Stimulated activated CD4-positive, alpha-beta T cell treated with anti-CD3 and anti-CD28 coated beads, TNF-alpha, amount 100 ng/mL, for 4 hours (primary cell): ENCODE measurements at places on chromosomes 5 and 9.
A peak's percentile ranks its signal among the peaks of the same experiment; 100 is the strongest.

- DNase-seq = no peak
These were observed 6.4 kb upstream of the EXOC3 start for GRCh38 chr5:436641-436975.

DNA sequence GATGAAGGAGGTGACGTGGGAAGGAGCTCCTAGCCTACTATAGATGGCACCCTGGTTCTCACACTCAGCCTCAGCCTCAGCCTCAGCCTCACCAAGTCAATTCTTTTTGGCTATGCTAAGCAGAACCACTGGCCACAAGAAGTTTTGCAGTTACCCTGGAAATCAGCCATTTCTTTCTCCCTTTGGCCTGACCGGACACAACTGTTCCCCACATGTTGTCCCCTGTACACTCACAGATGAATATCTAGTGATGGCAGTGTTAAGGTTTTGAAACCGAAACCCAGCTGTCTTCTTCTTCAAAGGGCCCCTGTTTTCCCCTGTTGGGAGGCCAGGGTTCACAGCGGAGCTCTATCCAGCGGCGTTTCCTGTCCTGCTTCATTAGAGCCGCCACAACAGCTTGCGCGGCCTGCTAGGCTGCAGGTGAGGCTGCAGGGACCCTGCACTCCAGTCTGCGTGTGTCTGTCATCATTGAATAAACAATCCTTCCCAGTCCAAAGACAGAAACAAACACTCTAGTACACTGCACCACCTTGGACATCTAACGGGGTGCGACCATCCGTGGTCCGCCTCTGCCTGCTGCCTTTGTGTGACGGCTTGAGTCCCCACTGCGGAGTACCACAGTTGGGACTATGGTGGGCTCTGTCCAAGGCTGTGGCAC is 250.5 kb downstream of the DENND1A start:
- DNase-seq = no peak

- DNase-seq = no peak
These were observed 110.6 kb upstream of the ALDH1B1 start for GRCh38 chr9:38281917-38282316.

DNA sequence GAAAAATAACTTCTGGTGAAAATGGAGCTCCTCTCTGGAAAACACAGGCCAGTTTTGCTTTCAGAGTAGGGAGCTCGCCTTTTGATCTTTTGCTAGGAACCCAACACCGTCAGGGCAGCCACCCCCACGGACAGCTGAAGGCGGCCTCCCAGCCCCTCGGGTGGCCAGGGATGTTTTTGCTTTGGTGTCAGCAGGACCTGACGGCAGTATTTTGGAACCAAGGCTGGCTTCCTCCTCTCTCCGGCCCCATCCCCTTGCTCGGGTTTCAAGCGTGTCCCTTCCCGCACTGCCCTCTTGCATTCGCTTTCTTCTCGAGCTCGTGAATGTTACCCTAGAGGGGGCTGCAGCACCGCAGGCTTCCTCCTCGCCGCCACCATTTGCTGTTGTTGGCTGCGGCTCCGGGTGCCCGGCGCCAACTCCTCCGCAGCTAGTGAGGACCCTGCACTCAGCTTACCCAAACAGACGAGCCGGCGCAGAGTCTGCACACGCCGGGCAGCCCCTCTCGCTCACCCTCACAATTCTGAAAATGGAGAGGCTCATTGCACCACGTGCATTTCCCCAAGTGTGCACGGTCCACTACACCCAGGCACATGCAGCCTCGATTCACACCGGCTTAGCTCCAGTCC is 35.5 kb upstream of the ADAMTSL1 start:
- no peak for DNase-seq

DNA sequence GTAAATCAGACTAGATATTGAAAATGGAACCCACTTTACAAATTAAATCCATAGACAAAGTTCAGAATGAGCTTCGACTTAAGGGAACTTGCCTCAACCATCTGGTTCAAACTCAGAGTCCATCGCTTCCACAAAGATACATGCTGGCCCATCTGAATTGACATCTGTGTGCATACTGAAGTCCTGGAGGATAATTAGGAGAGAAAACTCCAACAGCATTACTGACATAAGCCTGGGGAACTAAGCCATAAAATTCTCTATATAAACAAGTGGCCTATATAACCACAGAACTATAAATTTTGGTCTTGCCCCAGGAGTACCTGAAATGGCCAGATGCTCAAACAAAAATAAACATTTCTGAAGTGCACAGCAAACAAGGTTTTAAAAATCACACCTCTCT is 94.4 kb downstream of the IZUMO3 start:
- DNase-seq = no peak

DNA sequence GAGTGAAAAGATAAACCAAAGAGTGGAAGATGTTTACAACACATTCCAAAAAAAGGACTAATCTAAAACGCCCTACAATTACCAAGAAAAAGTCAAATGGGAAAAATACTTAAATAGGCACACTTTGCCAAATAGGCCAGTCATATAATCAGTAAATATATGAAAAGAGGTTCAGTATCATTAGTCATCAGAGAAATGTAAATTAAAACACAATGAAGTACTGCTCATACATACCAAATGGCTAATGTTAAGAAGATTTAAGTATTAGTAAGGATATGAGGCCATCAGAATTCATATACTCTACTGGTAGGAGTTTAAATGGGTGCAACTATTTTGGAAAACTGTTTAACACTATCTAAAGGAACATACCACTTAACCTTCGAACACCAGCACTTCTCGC is 47.6 kb downstream of the ZDHHC21 start:
- no peak for DNase-seq

GRCh38 chr5:96854067-96854466 is 22.2 kb upstream of the ERAP2 start:
- DNase-seq = no peak

GRCh38 chr5:30960036-30960435 is 233.4 kb upstream of the CDH6 start:
- DNase-seq = no peak

- DNase-seq = no peak
These were observed 3.2 kb downstream of the ATOSB start for GRCh38 chr9:35112257-35113020.

DNA sequence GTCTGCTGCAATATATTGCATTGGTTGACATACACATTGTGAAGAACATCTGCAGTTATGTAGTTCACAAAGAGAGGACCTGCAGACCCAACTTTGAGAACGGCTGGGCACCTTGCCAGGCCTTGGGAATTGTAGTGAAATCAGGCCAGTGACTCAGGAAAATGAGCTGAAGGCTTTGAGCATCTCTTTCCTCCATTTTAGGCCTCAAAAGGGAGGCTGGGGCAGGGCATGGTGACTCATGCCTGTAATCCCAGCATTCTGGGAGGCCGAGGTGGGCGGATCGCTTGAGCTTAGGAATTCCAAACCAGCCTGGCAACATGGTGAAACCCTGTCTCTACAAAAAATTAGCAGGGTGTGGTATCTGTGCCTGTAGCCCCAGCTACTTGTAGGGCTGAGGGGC is 1.4 kb upstream of the IPPK start:
- no peak for DNase-seq

DNA sequence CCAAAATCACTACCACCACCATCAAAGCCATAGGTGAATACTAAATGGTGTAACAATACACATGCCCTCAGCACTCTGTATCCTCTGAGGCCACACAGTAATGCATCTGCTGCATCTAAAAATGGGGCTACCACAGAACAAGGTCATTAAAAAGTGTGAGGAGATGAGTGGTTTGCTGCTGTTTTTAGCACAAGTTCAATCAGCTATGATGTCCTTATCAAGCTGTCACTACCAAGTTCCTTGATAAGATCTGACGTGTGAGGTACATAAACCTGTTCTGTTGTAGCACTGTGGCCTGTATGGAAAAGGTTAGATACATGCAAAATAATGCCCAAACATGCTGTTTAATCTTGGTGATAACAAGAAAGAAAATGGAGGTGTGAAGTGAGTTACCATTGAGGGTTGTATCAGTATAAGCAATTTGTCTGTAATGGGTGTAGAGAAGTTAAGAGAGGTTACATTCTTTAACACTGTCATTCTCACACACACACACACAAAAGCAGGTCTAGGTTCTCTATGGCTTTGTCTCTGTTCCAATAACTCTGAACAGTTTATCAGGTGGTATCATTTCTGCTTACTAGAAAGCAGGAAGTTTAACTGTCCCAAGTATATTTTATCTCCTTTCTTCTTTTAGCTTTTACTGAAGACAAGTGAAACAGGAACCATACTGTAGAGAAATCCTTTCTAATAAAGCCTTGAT is 252.9 kb downstream of the CWC27 start:
- DNase-seq = no peak

DNA sequence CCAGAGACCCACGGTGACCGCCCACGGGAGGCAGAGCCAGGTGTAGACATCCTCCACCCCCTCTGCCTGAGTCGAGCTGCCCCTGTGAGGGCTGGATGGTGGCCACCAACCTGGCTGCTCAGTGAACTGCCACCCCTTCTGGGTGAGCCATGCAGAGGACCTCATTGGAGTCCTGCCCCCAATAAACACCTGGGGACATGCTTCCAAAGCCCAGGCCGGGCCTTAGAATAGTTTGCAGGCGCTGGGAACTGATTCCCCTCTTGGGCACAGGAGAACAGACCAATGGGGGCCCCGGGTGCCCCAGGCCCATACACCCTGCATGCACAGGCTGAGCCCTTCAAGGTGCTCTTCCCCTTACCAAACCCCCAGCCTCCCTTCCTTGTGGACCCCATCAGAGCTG is 38.1 kb upstream of the GFPT2 start:
- DNase-seq = no peak

DNA sequence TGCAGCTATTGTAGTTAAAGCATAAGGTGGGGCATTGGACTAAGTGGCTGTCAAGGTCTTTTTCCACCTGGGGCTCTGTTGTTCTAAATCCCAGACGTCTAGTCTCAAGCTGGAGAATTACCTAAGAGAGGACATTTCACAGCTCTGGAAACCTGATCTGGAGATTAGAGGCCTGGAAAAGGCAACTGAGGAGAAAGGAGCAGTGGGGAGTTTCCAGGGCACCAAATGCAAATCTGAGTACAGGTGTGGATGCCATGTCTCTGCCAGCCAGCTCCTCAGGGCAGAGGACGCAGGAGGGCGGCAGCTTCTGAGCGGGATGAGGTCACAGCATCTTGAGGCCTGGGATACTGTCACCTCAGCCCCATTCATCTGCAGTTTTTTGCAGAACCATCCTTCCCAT is 65.2 kb downstream of the PPARGC1B start:
- no peak for DNase-seq

- DNase-seq = no peak
These were observed 296.3 kb upstream of the SMARCA2 start for GRCh38 chr9:1718836-1719235.

DNA sequence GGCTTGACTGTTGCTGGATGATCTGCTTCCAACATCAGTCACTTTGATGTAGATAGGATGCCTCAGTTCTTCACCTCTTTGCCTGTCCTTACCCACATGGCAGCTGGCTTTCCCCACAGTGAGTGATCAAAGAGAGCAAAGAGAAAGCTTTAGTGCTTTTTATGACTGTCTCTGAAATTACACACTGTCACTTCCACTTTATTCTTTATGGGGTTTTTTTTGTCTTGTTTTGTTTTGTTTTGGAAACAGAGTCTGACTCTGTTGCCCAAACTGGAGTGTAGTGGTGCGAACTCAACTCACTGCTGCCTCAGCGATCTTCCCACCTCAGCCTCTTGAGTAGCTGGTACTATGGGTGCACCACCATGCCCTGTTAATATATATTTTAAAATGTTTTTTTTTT is 32.4 kb upstream of the C5orf24 start:
- DNase-seq = no peak

DNA sequence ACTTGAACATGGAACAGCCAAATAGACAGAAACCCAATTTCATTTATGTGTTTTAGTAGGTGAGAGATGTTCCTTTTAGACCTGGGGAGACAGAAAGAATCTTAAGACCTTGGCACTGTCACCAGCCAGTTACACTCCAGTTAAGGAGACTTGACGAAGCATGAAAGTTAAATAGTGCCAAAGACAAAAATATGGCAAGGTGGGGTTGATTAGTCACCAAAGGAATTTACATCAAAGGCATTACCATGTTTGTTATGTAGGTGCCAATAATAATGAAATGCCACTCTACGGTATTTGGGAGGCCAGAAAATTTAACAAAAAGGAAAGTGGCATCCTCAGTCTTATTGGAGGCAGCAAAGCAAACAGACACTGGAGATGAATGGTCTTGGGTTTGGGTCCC is 9.2 kb upstream of the IL12B start:
- DNase-seq = no peak

GRCh38 chr9:89427621-89428221 is 70.2 kb downstream of the SEMA4D start:
- peak; percentile 58 for DNase-seq

DNA sequence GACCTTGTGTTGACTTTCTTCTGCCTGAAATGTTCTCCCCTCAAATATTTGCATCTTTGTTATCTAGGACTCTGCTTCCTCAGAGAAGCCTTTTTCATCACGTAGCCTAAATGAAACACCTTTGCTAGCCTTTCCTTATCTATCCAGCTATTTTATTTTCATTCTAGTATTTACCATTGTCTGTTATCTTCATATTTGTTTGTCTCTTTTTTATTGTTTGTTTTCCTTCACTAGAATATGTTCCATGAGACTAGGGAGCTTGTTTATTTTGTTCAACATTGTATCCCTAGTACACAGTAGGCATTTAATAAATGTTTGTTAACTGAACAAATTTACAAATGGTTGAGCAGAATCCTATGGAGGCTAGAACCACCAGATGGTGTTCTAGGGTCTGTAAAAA is 178.0 kb downstream of the NPR3 start:
- no peak for DNase-seq

GRCh38 chr5:72172786-72173185 is 65.5 kb downstream of the MAP1B start:
- DNase-seq = no peak

DNA sequence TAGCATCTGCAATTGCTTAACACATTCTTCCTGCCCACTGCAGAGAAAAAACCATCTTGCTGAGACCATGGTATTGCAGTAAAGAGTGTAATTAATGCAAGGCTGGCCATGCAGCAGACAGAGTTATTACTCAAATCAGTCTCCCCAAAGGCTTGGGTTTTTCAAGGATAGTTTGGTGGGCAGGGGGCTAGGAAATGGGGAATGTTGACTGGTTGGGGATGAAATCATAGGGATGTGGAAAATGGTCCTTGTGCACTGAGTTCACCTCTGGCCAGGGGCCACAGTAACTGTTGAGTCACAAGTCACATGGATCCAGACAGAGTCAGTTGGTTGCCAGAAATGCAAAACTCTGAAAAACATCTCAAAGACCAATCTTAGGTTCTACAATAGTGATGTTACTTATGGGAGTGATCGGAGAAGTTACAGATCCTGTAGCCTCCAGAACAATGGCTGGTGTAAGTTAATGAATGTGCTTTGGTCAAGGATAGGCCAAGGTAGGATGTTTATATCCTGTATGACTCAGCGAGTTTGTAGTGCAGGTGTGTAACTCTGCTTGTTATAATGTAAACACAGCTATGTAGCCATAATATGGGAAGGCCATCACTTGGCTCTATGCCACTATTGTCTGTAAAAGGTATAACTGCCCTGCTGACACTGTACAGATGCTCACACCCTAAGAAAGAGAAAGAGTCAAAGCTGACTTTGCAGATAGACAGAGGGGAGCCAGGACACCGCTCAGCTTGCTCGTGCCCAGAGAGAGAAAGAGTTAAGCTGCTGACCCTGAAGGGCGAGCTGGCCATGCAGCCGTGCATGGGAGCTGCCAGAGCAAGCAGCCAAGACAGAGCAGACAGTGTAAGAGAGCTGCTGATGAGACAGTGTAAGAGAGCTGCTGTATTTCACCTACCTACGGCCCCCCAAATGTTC is 27.2 kb downstream of the C9orf152 start:
- no peak for DNase-seq

GRCh38 chr9:20562051-20562450 is 60.2 kb downstream of the MLLT3 start:
- DNase-seq = no peak

- no peak for DNase-seq
These were observed 102.5 kb upstream of the ADAMTS16 start for GRCh38 chr5:5037674-5038073.
